ENCODE measurements at places on chromosomes 13 and 19. TPM values are rescaled to one million over a fixed set of nuclear protein-coding genes. Genes with fewer than 3 reads are reported as not detected.
A peak's percentile ranks its signal among the peaks of the same experiment; 100 is the strongest.

DNA sequence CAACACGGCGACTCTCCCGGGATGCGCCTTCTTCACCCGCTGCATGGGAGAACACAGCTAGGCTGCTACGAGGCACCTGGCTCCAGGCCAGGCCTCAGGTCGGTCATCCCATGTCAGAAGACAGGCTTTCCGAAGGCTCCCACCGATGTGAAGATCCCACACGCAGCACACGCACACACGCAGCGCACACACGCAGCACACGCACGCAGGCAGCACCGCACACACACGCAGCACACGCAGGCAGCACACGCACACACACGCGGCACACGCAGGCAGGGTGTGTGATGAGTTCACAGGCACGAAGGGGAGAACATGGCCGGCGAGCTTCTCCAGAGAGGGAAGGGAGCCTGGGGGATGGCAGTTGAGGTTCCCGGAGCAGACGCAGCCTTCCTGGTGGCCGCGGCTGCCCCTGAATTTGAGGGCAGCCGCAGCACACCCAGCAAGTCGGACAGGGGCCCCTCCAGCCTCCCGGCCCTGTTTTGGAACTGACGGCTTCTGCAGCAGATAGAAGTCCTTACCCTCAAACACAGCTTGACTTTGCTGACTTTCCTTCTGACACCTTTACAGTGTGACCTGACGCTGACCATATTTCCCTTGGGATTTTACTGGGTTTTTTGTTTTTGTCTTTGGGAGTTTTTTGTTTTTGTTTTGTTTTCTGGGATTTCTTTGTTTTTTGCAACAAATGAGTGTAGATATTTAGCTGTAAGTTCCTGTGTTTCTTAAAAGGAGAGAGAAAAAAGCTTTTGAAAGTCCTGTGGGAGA, 55.9 kb downstream of the RASA3 start:
- no peak for DNase-seq

ZNF548 gene
- total RNA-seq, result 7.8 TPM

DNA sequence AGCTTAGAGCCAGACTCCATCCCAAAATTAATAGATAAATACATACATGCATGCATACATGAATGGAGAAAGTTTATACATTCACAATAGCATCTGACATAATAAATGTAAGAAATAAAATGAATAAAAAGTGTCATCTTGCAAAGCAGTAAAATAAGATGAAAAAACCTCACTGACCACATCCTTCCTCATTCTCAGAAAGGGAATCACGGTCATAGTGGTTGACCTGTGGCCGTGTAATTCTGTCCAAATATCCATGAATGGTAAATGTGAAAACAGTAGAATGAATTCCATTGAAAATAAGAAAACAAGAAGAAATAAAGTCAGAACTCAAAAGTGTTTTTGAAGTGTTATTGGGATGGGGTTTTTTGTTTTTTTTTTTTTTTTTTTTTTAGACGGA, 9.8 kb upstream of the CDC42EP5 start:
- no peak for DNase-seq

ZNF221 gene
- 6.0 TPM for total RNA-seq

GRCh38 chr13:111329641-111330040, 9.2 kb downstream of the TEX29 start:
- no peak for DNase-seq

DNA sequence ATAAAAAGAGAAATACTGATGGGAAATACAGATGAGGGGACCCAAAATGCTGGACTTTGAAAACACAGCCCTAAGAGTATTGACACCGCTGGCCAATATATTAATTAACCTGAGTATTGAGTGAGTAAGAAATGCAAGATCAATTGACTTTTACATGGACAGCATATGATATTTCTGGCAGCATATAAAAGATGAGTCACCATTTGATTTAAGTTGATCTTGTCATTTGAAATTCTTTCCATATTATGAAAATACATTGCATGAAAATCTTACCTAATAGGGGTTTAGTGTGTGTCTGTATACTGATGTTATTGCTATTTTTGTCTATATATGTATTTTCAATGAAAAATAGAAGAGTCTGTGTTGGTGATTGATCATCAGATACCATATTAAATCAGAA, 619.6 kb downstream of the KCTD12 start:
- no peak for DNase-seq

CPB2 gene
- total RNA-seq, result not detected

DNA sequence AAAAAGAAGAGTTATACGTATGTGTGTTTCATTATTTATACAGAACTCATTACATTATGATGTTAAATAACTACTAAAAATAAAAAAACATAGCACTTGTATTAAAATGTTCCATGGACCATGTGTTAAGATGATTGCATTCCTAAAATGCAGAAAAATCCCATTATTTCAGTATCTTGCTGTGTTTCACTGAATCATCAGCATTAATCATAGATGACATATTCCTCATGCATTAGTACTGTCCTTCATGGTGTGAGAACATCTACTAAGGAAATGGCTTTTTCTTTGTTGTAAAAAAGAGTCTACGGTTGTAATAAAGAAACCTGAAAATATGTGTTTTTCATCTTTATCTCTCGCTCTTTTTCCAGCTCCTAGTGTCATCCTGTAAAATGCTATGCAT, 416.5 kb downstream of the FGF14 start:
- no peak for DNase-seq

GRCh38 chr13:80340651-80341100, 250 bp downstream of the SPRY2 start:
- DNase-seq, result peak; percentile 66

DNA sequence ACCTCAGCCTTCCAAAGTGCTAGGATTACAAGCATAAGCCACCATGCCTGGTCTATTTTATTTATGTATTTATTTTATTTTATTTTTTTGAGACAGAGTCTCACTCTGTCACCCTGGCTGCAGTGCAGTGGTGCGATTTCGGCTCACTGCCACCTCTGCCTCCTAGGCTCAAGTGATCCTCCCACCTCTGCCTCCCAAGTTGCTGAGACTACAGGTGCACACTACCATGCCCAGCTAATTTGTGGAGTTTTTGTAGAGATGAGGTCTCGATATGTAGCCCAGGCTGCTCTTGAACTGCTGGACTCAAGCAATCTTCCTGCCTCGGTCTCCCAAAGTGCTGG, 10.3 kb upstream of the ADGRE5 start:
- no peak for DNase-seq

- no peak for DNase-seq
These were observed 463 bp upstream of the POMP start for GRCh38 chr13:28658539-28658795.

DNA sequence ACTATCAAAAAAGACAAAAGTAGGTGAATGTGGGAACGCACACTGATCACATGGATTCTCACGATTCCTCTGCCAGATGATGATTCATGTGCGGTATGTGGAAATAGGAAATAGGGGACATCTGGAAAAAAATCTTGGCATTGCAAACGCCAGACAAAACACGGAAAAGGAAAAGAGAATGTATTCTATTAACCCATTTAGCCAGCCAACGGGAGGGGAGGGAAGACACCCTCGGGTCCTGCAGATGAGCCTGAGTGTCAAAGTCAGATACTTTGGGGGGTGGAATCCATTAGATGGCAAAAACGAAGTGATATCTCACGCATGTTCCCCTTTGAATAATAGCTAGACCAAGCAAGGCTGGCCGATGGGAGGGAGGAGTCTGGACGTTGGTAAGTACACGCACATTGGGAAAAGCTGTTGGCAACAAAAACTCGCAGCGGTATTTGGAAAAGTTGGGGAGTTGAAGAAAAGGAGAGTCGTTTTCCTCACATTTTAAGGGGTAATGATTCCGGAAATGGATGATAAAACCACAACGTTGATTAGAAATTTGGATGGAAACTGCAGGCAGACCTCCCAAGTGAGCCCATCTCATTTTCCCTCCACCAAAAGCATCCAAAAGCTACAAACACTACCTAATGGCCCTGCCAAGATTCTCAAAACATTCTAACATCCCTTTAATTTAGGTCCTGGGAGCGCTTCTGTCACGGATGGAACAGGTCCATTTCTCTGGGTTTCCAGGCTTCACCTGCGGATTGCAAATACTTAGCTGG, 73.6 kb downstream of the COL4A1 start:
- DNase-seq, result peak; percentile 93

GRCh38 chr13:89726690-89727435, 1620.6 kb upstream of the MIR17HG start:
- DNase-seq, result peak; percentile 87

- no peak for DNase-seq
These were observed 58.8 kb downstream of the TNFRSF19 start for GRCh38 chr13:23628765-23629565.

GRCh38 chr13:80630685-80631121, 289.8 kb upstream of the SPRY2 start:
- DNase-seq, result peak; percentile 85

ZNF569 gene
- total RNA-seq, result 5.4 TPM

MYDGF gene
- 187 TPM for total RNA-seq

DNA sequence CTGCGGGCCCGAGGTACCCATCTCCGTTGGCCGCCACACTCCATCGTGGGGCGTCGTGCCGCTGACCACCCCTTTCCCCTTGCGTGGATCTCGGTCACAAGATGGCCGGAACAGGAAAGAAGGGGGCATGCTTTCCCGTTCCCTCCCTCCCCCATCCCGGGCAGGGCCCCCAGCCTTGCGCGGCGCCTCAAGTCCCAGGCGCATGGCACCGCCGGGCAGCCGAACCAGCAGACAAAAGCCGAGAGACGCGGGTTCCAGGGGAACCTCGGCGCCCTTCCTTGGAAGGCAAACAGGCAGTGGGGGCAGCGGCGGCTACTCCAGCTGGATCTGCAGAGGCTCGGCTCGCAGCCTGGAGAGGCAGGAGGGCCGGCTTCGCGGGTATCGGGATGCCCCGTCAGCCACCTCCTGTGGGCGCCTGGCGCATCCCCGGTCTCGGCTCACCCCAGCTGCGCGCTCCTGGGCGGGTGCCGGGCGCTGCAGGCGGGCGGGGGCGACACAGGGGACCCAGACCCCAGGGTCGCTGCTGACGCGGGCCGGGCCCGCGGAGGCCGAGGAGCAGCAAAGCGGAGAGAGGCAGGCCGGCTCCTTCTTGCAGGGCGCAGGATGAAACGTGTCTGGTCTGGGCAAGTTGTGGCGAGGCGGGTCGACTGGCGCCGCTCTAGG, 439 bp downstream of the DZIP1 start:
- DNase-seq, result peak; percentile 59

PCDH17 gene
- total RNA-seq, result 5.0 TPM
